Progenitor cell of endocrine pancreas (in vitro differentiated cells): ENCODE measurements at places on chromosomes 3 and 15. TPM values are rescaled to one million over a fixed set of nuclear protein-coding genes. Genes with fewer than 3 reads are reported as not detected.

- H3K4me1 ChIP-seq: peaks cover 7% of the 10 kb centered on the region
- H3K36me3 ChIP-seq: no peaks in the 10 kb centered on the region
- peaks cover 7% of the 10 kb centered on the region for H3K27me3 ChIP-seq
These were observed 50.0 kb downstream of the RASGRP1 start for GRCh38 chr15:38514601-38515000.

DNA sequence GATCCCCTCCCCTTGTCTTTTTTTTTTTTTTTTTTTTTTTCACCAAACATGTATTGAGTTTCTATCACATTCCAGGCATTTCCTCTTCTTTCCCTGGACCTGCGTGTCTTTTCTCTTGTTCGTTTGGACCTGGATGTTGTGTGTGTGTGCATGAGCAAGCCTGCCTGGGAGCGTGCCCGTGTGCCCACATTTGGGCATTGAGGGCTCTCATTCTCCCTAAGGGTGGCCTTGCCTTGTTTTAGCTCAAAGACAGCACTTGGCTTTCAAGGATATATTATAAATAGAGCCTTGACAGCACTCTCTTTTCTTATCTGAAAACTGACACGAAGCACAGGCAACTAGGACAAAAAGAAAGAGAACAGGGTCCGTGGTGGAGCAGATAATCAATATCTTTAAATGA lies 39.0 kb upstream of the SLC25A26 start:
- DNase-seq: no peak
- H3K4me3 ChIP-seq: no peak overlapping the region
- H3K36me3 ChIP-seq: no peaks in the 10 kb centered on the region
- H3K27me3 ChIP-seq: peaks cover 7% of the 10 kb centered on the region

- H3K27ac ChIP-seq: no peak overlapping the region
- DNase-seq: no peak
- H3K4me1 ChIP-seq: peaks cover 17% of the 10 kb centered on the region
These were observed 7.8 kb downstream of the THBS1 start for GRCh38 chr15:39588531-39589192.

GRCh38 chr3:175743733-175744400 lies 884.7 kb downstream of the NAALADL2 start:
- H3K4me3 ChIP-seq: no peak overlapping the region
- H3K4me1 ChIP-seq: peaks cover 9% of the 10 kb centered on the region
- no peaks in the 10 kb centered on the region for H3K27me3 ChIP-seq
- no peak overlapping the region for H3K27ac ChIP-seq

DNA sequence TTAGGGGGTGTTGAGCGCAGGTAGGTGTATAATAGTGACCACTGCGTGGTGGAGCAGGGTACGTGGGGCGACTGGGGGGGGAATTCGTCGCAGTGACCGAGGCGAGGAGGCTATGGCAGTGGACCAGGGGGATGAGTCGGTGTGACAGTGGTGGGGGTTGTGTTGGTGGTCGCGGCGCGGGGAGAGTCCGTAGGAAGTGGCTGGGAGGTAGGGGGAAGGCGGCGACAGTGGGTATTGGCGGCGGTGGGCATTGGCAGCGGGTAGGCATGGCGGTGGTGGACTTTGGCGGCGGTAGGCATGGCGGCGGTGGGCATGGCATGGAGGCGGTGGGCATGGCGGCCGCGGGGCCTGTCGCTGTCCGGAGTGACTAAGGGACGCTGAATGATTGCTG lies 739 bp downstream of the SNRPN start:
- peaks cover 3% of the 10 kb centered on the region for H3K36me3 ChIP-seq
- DNase-seq: no peak
- peak overlapping the region; percentile 99 for H3K27ac ChIP-seq
- H3K4me3 ChIP-seq: peak overlapping the region; percentile 89
- H3K27me3 ChIP-seq: no peaks in the 10 kb centered on the region

- DNase-seq: no peak
- no peak overlapping the region for H3K27ac ChIP-seq
- H3K27me3 ChIP-seq: peaks cover 67% of the 10 kb centered on the region
- no peaks in the 10 kb centered on the region for H3K4me1 ChIP-seq
- no peaks in the 10 kb centered on the region for H3K36me3 ChIP-seq
- no peak overlapping the region for H3K4me3 ChIP-seq
These were observed 170.5 kb downstream of the KCNAB1 start for GRCh38 chr3:156290924-156291271.

DNA sequence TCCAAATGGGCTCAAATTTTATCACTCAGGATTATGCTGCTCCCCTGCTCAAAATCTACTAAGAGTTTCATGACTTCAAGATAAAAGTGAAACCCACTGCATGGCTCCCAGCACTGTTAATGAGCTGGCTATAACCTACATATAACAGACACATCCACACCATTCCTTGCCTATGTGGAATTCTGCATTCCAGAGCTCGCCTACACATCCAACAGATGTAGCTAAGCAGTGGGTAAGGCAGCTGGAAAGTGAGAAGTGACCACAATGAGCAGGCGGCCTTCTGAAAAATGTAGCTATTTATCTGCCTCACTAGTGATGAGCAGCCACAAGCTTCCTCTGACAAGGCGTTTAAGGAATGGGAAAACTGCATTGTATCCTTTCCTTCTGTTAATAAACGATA lies 92.0 kb upstream of the TRIM42 start:
- no peaks in the 10 kb centered on the region for H3K27me3 ChIP-seq
- H3K4me1 ChIP-seq: no peaks in the 10 kb centered on the region
- H3K27ac ChIP-seq: no peak overlapping the region
- no peaks in the 10 kb centered on the region for H3K36me3 ChIP-seq

DNA sequence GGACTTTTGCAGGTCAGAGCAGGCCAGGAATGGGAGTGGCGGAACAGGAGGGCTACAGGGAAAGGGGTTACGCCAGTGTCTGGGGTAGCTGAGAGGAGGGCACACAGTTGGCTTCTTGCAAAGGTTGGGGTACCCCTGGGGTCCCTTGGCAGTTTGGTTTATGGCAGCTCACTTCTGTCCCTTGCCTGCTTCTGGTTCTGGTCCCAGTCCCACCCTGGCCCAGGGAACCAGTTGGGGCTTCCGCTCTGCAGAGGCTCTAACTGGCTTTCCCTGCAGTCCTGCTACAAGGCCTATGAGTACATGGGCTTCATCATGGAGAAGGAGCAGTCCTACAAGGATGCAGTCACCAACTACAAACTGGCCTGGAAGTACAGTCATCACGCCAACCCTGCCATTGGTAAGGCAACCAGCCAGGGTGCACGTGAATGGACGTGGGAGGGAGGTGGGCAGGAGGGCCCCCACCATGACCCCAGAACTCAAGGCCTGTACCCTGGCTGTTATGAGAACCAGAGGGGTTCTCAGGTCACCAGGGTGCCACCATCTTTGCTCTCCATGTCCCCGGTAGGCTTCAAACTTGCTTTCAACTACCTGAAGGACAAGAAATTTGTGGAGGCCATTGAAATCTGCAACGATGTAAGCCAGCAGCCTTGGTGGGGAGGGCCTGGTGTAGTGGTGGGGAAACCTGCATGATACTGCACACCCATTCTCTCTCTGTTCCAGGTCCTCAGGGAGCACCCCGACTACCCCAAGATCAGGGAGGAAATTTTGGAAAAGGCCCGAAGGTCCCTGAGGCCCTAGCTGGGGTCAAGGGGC lies 15.2 kb downstream of the CSRNP1 start:
- H3K4me3 ChIP-seq: no peak overlapping the region
- peaks cover 13% of the 10 kb centered on the region for H3K36me3 ChIP-seq
- H3K27me3 ChIP-seq: peaks cover 7% of the 10 kb centered on the region
- DNase-seq: no peak
- no peak overlapping the region for H3K27ac ChIP-seq

DNA sequence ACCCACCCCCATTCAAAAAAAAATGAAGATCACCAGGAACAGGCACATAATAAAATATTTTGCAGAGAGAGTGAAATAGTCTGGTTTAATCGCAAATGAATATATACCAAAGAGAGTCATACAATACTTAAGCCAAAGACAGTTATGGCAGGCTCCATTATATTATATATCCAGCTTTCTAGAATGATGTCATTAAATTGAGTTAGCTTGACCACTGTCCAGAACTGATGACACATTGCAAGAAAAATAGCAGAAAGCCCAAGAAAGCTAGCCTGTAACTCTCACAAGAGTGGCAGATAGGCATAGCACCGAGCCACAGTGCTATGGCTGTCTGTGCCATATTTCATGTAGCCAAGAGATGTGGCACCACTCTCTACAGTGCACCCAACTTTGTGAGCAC lies 231.9 kb upstream of the SEMA6D start:
- no peaks in the 10 kb centered on the region for H3K4me1 ChIP-seq
- no peaks in the 10 kb centered on the region for H3K36me3 ChIP-seq
- DNase-seq: no peak

DNA sequence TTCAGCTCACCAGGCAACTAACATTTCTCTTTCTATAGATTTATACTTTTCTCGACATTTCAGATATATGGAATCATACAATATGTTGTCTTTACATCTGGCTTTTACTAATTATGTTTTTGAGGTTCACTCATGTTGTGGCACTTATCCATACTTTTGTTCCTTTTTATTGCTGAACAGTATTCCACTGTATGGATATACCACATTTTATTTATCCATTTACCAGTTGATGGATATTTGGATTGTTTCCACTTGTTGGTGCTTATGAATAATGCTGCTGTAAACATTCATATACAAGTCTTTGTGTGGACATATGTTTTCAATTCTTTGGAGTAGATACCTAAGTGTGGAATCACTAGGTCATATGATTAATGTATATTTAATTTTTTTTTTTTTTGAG lies 97.2 kb downstream of the LEKR1 start:
- H3K4me3 ChIP-seq: no peak overlapping the region
- H3K36me3 ChIP-seq: peaks cover 1% of the 10 kb centered on the region
- H3K4me1 ChIP-seq: no peaks in the 10 kb centered on the region
- no peaks in the 10 kb centered on the region for H3K27me3 ChIP-seq

- no peaks in the 10 kb centered on the region for H3K27me3 ChIP-seq
- H3K4me3 ChIP-seq: no peak overlapping the region
- peaks cover 12% of the 10 kb centered on the region for H3K4me1 ChIP-seq
- H3K36me3 ChIP-seq: no peaks in the 10 kb centered on the region
- no peak for DNase-seq
- no peak overlapping the region for H3K27ac ChIP-seq
These were observed 54.5 kb downstream of the TMEM108 start for GRCh38 chr3:133092681-133093080.

- H3K27ac ChIP-seq: no peak overlapping the region
- H3K4me3 ChIP-seq: no peak overlapping the region
- no peak for DNase-seq
- no peaks in the 10 kb centered on the region for H3K27me3 ChIP-seq
- peaks cover 49% of the 10 kb centered on the region for H3K4me1 ChIP-seq
These were observed 1122.0 kb downstream of the ROBO1 start for GRCh38 chr3:78645628-78646310.

GRCh38 chr15:66735909-66736305 lies 33.9 kb downstream of the SMAD6 start:
- H3K36me3 ChIP-seq: peaks cover 7% of the 10 kb centered on the region
- peak overlapping the region; percentile 9 for H3K27ac ChIP-seq
- no peak for DNase-seq

DNA sequence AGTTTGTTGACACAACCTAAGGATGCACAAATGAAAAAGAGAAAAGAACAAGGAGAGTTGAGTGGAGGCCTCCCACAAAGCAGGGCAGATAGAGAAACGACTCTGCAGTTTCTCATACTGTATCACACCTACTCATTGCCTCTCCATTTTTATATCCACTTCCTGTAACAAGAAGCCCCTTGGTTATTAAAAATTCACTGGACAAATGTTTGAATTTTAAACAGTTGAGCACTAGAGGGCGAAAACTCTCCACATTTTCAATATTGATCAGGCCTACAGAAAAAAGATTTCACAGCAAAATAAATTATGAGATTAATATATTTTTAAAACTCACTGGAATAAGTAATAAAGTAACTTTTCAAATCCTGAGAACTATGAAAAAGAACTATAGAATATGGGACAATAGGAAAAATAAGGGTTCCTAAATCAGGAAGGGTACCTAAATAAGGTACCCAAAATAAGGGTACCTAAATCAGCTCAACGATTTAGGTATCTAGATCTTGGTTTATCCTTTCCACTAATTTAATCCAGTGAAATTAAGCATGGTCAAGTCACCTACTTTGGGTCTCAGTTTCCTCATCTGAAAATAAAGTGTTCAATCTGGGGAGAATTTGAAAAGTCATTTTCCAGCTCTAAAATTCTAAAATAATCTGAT lies 47.0 kb upstream of the PPIB start:
- H3K27ac ChIP-seq: no peak overlapping the region
- no peaks in the 10 kb centered on the region for H3K27me3 ChIP-seq
- H3K4me3 ChIP-seq: no peak overlapping the region
- H3K4me1 ChIP-seq: no peaks in the 10 kb centered on the region

- peaks cover 2% of the 10 kb centered on the region for H3K36me3 ChIP-seq
- no peak overlapping the region for H3K27ac ChIP-seq
- H3K4me1 ChIP-seq: no peaks in the 10 kb centered on the region
- no peaks in the 10 kb centered on the region for H3K27me3 ChIP-seq
These were observed 13.1 kb upstream of the NAALADL2 start for GRCh38 chr3:174846055-174846454.

DNA sequence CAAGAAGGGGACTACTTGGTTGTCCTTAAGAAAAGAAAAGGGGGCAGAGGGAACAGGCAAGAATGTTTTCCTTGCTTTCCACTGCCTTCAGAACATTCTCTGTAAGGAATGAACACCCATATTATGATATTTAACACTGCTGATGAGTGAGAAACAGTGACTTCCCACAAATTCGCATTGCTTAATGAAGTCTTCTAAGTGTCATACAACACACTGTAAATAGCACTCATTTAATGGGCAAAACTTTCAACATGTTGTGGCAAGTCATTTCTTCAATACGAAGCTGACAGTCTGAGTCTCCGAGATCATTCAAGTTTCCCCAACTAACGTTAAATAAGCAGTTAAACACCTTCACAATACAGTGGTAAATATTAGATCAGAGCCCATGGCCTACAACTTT lies 464.4 kb downstream of the SHQ1 start:
- H3K4me1 ChIP-seq: peaks cover 48% of the 10 kb centered on the region
- H3K4me3 ChIP-seq: no peak overlapping the region
- DNase-seq: no peak
- H3K36me3 ChIP-seq: peaks cover under 1% of the 10 kb centered on the region
- no peaks in the 10 kb centered on the region for H3K27me3 ChIP-seq

- H3K27ac ChIP-seq: no peak overlapping the region
- H3K4me1 ChIP-seq: peaks cover 7% of the 10 kb centered on the region
- no peaks in the 10 kb centered on the region for H3K27me3 ChIP-seq
- DNase-seq: no peak
- H3K4me3 ChIP-seq: no peak overlapping the region
These were observed 10.0 kb downstream of the PRKCI start for GRCh38 chr3:170232266-170232665.

GRCh38 chr15:92097474-92098178 lies 244.1 kb downstream of the SLCO3A1 start:
- DNase-seq: peak; percentile 51
- no peak overlapping the region for H3K4me3 ChIP-seq
- peaks cover 11% of the 10 kb centered on the region for H3K4me1 ChIP-seq
- peaks cover 18% of the 10 kb centered on the region for H3K27me3 ChIP-seq
- peak overlapping the region; percentile 83 for H3K27ac ChIP-seq

The SLC51A gene
- total RNA-seq: 0.34 and 0.62 TPM in 2 replicates

The HESX1 gene
- 0.80 and 0.96 TPM in 2 replicates for total RNA-seq

The CPLX3 gene
- total RNA-seq: not detected in 2 replicates

The TMEM212 gene
- total RNA-seq: not detected in 2 replicates

The C2CD4B gene
- 0.53 and 0.69 TPM in 2 replicates for total RNA-seq

The MAGEL2 gene
- total RNA-seq: 14.3 and 16.1 TPM in 2 replicates

The C2CD4A gene
- 0.17 and 0.20 TPM in 2 replicates for total RNA-seq

The HRG gene
- total RNA-seq: not detected in 2 replicates

The ATP13A5 gene
- total RNA-seq: 0.07 and 0.29 TPM in 2 replicates
